Activated T-cell treated with anti-CD3 and anti-CD28 coated beads, Interleukin-2, amount 50 U/mL, for 72 hours (primary cell): ENCODE measurements at places on chromosomes 3 and 15. TPM values are rescaled to one million over a fixed set of nuclear protein-coding genes. Genes with fewer than 3 reads are reported as not detected.

Gene SLC24A1
- 7.7 TPM for total RNA-seq

Gene GOLGA6A
- total RNA-seq, result 0.53 TPM

Gene CCDC39
- not detected for total RNA-seq

- no peaks in the 10 kb centered on the region for H3K4me1 ChIP-seq
- H3K27ac ChIP-seq, result no peak overlapping the region
- no peaks in the 10 kb centered on the region for H3K27me3 ChIP-seq
- no peak for DNase-seq
These were observed 217.8 kb upstream of the EOMES start for GRCh38 chr3:27939940-27940339.

GRCh38 chr3:53813229-53813628 lies 33.0 kb downstream of the CHDH start:
- no peaks in the 10 kb centered on the region for H3K36me3 ChIP-seq
- H3K27ac ChIP-seq, result no peak overlapping the region
- no peak for DNase-seq
- H3K27me3 ChIP-seq, result peaks cover 5% of the 10 kb centered on the region
- H3K4me1 ChIP-seq, result no peaks in the 10 kb centered on the region

DNA sequence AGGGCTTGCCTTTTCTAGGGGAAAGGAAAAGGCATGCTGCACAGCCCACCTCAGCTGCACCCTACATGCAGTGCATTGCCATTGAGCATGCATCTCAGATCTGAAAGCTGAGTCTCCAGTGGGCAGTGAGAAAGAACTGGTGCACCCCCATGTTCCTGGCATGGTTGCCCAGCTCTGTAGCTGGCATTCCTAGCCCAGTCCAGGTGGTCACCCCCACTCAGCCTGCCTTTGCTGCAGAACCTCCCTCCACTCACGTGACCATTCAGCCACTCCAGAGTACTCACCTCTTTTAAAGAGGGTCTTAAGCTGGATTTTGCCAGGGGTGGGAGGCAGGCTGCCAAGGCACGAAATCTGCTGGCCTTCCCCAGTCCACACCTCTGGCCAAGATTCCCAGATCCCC lies 208.6 kb upstream of the TOPAZ1 start:
- H3K4me1 ChIP-seq, result no peaks in the 10 kb centered on the region
- no peak overlapping the region for H3K27ac ChIP-seq

DNA sequence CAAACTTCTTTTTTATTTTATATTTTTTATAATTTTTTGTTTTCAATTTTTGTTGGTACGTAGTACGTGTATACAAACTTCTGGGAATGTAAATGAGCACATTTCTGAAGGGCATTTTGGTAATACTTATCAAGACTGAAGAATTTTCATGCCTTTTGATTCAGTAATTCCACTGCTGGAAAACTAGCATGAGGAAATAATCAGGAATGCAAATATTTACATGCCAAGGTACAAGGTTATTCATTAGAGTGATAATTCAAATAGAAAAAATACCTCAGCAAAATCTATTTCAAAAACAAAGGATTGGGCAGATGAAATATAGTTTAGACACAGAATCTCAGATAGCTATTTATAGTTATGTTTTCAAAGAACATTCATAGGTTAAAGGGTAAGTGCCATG lies 128.7 kb downstream of the DMXL2 start:
- H3K4me3 ChIP-seq, result no peak overlapping the region
- H3K36me3 ChIP-seq, result no peaks in the 10 kb centered on the region
- H3K27ac ChIP-seq, result no peak overlapping the region
- H3K27me3 ChIP-seq, result no peaks in the 10 kb centered on the region
- no peaks in the 10 kb centered on the region for H3K4me1 ChIP-seq
- no peak for DNase-seq
